ENCODE measurements at places on chromosomes 6 and 20.

- no peak for DNase-seq
Observed at GRCh38 chr6:17501442-17501841, 98.7 kb upstream of the FAM8A1 start.

- DNase-seq = no peak
Observed at GRCh38 chr6:72374857-72375256, 247.0 kb upstream of the KCNQ5 start.

DNA sequence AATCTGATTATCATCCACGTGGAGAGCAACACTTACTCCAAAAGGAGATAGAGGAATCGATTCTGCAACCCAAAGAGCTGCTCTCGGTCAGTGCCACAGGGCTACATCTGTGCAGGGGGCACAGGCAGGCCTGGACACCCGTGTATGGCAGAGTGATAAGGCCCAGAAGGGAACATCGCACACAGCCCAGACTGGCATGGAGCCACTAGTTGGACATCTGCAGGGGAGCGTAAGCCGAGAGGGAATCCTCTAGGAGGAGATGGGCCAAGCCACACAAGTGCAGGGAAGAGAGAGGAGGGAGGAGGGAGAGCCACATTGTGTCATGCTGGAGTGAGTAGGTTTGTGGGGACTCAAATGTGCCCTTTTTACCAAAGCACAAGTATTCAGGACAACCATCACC is 50.4 kb upstream of the ENTPD6 start:
- no peak for DNase-seq

DNA sequence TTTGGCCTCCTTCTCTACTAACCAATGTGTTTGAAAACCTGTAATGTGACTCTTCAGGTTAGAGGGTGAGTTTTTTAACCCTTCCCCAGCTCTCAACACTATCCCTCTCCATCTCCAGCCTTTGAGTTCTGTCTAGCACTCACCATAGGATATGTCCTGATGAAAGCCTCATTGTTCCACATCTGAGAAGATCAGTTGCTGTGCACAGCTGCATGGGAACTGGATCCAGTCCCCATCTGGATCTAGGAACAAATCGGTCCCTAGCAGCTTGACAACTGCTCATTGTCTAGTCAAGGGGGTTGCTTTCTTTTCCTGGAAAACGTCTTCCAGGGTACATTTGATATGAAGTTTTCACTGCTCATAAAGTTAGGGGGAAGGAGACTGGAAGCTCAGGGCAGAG is 45.4 kb upstream of the AGPAT4 start:
- DNase-seq = no peak

- DNase-seq = no peak
Observed at GRCh38 chr6:54327631-54328030, 19.4 kb downstream of the TINAG start.

DNA sequence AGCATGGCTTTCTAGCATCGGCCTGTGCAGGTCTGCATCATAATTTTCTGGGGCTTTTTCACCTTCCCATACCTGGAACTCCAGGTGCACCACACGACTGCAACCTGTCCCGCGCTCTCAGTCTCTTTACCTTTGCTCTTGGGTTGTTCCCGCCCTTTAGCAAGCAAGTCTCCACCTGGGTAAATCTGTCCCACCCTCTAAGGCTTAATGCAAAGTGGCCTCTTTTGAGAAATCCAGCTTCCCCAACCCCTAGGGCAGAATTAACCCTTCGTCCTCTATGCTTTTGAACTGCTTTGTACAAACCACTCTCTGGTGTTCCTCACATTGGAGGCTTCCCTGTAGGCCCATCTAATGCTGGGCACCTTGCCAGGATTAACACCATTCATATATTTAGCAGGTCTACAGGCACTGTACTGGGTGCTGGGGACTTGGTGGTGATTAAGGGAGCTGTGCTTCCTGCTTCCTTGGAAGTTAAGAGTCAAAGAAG is 2.8 kb downstream of the ITPR3 start:
- DNase-seq = no peak

- no peak for DNase-seq
Observed at GRCh38 chr20:57394121-57395082, 3.2 kb downstream of the RBM38 start.

GRCh38 chr6:149856256-149856994 is 7.7 kb downstream of the LRP11 start:
- DNase-seq = no peak

DNA sequence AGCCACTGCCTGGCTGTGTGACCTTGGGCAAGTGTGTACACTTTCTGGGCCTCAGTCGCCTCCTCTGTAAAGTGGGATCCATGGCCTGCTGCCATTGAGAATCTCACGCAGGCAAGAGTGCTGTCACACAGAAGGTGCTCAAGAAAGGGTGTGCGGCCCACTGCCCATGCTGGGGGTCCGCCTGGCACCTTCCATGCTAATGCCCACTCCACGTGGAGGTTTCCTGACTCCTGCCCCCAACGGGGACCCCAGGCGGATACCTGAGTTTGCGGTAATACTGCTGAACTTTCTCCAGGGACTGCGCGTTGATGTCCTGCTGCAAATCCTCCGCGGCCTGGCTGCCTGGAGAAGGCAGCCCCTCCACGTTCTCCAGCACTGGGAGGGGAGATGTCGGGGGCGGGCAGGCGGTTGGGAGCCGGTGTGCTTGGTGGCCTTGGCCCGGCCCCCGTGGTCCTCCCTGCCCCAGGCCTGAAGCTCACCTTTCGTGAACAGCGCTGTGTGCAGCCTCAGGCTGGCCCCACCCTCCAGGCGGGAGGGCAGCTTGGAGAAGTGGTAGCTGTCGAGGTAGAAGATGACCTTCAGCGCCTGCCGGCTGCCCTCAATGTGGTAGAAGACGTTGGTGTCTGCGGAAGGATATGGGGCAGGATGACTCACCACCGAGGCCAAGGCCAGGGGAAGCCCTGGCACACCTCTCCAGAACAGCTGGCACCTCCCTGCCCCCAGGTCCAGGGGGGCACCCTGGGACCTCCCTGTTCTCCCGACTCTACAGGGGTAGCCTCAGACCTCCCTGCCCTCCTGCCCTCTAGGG is 195.6 kb downstream of the PREX1 start:
- no peak for DNase-seq

- no peak for DNase-seq
Observed at GRCh38 chr6:133114973-133115372, 126.2 kb upstream of the EYA4 start.

DNA sequence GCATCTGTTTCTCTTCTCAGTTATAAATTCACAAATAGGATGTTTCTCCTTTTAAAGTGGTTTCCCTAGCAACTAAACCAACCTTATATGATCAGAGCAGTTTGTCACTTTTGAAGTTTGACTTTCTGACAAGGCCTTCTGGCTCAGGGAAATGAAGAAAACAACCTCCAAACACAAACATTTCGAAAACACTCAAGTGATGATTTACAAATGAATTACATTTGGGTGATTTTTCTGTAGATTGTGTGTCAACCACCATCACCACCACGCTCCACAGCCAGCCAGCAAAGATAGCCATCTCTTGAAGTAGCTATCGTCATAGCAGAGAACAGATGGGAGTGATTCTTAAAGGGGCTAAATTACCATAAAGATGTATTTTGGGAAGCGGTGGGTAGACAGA is 16.5 kb upstream of the MLIP start:
- no peak for DNase-seq

GRCh38 chr6:106600329-106600728 is 29.0 kb downstream of the RTN4IP1 start:
- no peak for DNase-seq

GRCh38 chr6:132998418-132998817 is 184.0 kb downstream of the RPS12 start:
- DNase-seq = no peak

Measured in hematopoietic multipotent progenitor cell treated with erythropoietin and hydrocortisone succinate and interleukin-3 and kit ligand, for 15 days (in vitro differentiated cells).